ENCODE measurements at places on chromosomes 5 and 9. TPM values are rescaled to one million over a fixed set of nuclear protein-coding genes. Genes with fewer than 3 reads are reported as not detected.

The PCDHA10 gene
- polyA plus RNA-seq: 23.1 TPM

The COL5A1 gene
- 5.9 TPM for polyA plus RNA-seq

The UGT3A2 gene
- polyA plus RNA-seq: not detected

The RNF208 gene
- 5.0 TPM for polyA plus RNA-seq

The CWC27 gene
- polyA plus RNA-seq: 58.4 TPM

The PCDHB13 gene
- polyA plus RNA-seq: 5.2 TPM

The ORM2 gene
- not detected for polyA plus RNA-seq

Data from Purkinje cell (primary cell).